ENCODE measurements at places on chromosomes 5 and 9. TPM values are rescaled to one million over a fixed set of nuclear protein-coding genes. Genes with fewer than 3 reads are reported as not detected.

DNA sequence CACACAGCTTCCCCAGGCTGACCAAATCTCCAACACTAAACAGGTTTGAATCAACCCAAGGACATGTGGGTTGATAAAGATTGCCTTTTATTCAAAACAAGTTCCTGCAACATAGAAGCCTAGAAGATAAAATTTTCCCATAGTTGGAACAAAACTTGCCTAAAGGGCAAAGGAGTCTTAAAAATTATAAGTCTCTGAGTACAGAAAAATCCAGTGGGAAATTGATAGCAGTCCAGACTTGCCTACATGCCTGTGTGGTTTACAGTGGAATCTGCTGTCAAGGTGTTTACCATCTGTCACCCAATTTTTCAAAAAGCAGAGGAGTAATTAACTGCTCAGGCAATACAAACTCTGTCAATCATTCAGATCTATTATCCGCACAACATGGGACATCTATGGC is 168.2 kb downstream of the PPP2R2B start:
- H3K36me3 ChIP-seq, result no peaks in the 10 kb centered on the region
- H3K4me3 ChIP-seq, result no peak overlapping the region
- no peaks in the 10 kb centered on the region for H3K27me3 ChIP-seq
- no peak for DNase-seq
- no peaks in the 10 kb centered on the region for H3K4me1 ChIP-seq

- no peak overlapping the region for H3K4me3 ChIP-seq
- no peaks in the 10 kb centered on the region for H3K4me1 ChIP-seq
- H3K27me3 ChIP-seq, result no peaks in the 10 kb centered on the region
These were observed 38.4 kb downstream of the RCL1 start for GRCh38 chr9:4831119-4831518.

DNA sequence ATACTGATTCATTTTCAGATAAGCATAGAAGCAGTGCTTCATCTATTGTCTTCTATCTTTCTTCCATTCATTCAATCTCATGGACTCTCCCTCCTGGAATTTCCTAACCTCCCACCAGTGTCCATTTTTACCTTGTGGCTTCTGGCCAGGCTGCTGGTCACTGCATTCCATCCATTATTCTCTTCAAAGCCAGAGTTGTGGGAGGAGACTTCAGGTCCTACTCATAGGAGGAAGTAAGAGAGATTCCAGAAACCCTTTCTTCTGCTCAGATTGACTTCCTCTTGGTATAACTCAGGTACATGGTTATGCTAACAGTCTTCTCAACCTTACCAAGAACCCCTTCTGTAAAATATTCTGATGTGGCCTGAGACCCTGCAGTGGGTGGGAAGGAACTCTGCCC is 153.3 kb upstream of the SLC12A2 start:
- peak overlapping the region; percentile 46 for H3K27ac ChIP-seq
- no peaks in the 10 kb centered on the region for H3K36me3 ChIP-seq
- DNase-seq, result no peak
- no peaks in the 10 kb centered on the region for H3K4me1 ChIP-seq

DNA sequence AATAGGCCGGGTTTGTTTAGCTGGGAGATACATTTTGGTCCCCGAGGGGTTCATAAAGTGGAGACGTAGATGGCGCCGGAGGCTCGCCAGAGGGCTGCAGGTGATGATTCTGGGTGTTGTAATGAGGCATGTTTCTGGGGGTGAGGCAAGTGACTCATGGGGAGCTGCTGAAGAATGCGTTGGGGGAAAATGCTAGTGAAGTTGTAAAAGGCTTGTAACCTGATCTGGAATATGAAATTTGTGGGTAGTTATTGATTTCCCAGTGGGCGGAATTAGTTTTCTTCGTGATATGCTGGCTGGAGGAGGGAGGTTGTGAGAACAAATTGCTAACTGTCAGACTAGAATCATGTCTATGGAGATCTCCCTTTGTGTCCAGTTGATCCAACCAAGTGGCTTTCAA is 158.3 kb downstream of the DOCK2 start:
- no peaks in the 10 kb centered on the region for H3K36me3 ChIP-seq
- H3K4me3 ChIP-seq, result no peak overlapping the region
- no peak overlapping the region for H3K27ac ChIP-seq

The C6 gene
- 1.2 TPM for total RNA-seq

- no peak overlapping the region for H3K27ac ChIP-seq
- H3K4me1 ChIP-seq, result no peaks in the 10 kb centered on the region
- no peak for DNase-seq
These were observed 23.7 kb downstream of the NAIF1 start for GRCh38 chr9:128043467-128043868.

The SOX30 gene
- total RNA-seq, result not detected
